Fibroblast of skin of right quadriceps (primary cell): ENCODE measurements at places on chromosomes 16 and 17.
A peak's percentile ranks its signal among the peaks of the same experiment; 100 is the strongest.

GRCh38 chr17:7213895-7214299 is 5.7 kb downstream of the DLG4 start:
- DNase-seq = peak; percentile 83

DNA sequence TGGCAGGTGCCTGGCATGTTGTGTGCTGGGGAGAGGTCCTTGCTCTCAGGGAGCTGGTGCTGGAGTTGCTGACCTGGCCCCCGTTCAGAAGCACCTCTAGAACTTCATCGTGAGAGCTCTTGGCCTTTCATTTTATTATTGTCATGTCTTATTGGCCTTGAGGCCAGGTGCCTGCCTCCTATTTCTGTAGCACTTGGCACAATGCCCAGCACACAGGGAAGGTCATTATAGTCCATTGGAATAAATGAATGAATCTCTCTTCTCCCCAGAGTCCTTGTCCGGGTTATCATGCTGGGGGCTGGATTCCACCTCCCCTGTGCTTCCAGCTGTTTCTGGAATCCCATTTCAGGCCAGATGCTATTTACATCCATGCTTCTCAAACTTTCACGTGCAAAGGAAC is 169.2 kb downstream of the HAPSTR1 start:
- DNase-seq = no peak

- DNase-seq = no peak
Measured at GRCh38 chr17:81049372-81049911, 14.5 kb downstream of the BAIAP2 start.

- no peak for DNase-seq
Measured at GRCh38 chr17:3026856-3027751, 36.3 kb downstream of the OR1D5 start.

GRCh38 chr17:79117905-79118487 is 43.4 kb downstream of the ENGASE start:
- DNase-seq = no peak

- DNase-seq = no peak
Measured at GRCh38 chr16:82199209-82199608, 29.2 kb upstream of the MPHOSPH6 start.

DNA sequence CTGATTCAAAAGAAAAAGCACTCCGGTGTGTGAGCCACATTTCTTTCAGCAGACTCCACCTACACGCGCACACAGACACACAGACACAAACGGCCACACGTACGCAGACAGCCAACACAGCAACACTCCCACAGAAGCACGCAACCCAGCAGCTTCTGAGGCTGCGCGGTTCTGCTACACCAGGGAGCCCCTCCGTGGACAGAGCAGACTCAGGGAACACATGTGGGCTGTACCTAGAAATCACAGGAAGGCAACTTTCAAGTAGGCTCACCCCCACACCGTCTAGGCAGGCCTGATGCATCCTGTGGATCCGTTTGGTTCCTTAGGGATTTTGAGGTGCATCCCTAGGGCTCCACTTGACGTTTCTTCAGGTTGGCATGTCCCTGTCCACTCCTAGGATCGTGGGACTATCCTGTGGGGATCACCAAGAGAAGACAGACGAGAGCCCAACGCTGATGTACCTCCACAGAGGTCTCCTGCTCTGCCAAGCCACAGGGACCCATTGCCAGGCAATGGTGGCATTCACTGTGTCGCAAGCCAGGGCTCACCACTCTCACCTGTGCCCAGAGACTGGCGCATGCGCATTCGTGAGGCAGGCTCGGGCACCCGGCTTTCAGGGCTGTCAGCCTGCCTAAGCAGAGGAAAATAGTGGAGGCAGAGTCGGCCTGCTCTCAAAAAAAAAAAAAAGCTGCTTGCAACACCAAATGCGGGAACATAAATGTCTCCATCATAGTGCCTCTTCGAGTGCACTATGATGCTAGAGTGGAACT is 2333.3 kb downstream of the TP53TG3F start:
- DNase-seq = no peak
